ENCODE measurements at places on chromosomes 3 and 15. TPM values are rescaled to one million over a fixed set of nuclear protein-coding genes. Genes with fewer than 3 reads are reported as not detected.

The GHSR gene
- not detected for total RNA-seq

The ASB14 gene
- not detected for total RNA-seq

The EXD1 gene
- total RNA-seq, result not detected

GRCh38 chr3:120421926-120422325 is 28.9 kb downstream of the FSTL1 start:
- no peak for DNase-seq

The ANKRD34C gene
- total RNA-seq, result not detected

GRCh38 chr15:79442911-79443310 is 10.8 kb downstream of the MINAR1 start:
- no peak for DNase-seq

DNA sequence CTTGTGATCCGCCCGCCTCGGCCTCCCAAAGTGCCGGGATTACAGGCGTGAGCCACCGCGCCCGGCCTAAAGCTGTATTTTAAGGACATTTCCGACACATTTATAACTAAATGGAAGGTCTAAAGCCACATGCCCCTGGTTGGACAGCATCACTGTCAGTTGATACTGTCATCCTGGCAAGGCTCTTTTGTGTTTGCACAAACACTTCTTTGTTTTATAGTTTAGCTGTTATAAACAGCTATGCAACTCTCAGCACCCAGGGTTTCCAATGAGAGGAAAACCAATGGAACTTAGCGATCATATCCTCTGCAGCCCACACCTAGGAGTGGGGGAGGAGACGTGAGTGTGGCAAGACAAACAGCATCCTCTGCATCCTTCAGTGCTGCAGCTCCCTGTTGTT is 19.7 kb downstream of the NIPA1 start:
- no peak for DNase-seq

DNA sequence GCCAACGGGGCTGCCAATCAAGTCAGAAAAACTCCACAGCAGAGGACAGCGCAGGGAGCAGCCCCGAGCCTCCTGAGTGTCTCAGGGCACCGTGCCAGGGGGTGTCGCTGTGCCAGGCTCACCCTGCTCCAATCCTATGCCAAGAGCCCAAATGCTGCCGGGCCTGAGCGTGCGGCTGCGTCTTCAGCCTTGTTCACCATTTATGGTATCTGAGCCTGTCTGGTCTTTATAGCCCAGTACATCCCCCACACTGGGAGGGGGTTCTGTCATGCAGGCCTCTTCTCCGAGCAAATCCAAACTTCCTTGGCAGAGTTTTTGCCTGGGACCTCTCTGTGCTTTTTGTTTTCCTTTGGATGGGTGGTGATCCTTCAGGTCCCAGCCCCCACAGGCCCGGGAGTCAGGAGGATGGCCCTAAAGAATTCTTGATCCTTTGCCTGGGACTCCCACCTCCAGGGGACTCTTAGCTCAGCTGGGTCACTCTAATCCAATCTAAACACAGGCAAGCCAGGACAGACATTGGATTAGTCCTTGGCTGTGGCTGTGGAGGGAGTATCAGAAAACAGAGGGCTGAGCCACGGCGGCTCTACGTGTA is 135.1 kb upstream of the HACD2 start:
- no peak for DNase-seq

DNA sequence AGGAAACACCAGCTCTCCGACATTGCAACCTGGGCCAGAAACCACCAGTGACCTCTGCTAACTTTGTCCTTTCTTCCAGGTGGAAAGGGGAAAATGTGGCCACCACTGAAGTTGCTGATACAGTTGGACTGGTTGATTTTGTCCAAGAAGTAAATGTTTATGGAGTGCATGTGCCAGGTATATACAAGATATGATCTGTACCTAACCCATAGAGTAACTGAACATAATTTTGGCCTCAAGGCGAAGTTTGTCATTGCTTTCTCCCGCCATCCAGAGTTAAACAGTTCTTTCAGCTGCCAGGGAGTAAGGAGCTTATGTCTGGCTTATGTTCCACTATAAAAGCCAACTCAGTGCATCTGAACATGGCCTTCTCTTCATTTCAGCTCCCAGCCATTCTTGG is 36.7 kb downstream of the HDC start:
- DNase-seq, result no peak

- no peak for DNase-seq
Measured at GRCh38 chr15:47857776-47858167, 140.5 kb downstream of the SEMA6D start.

DNA sequence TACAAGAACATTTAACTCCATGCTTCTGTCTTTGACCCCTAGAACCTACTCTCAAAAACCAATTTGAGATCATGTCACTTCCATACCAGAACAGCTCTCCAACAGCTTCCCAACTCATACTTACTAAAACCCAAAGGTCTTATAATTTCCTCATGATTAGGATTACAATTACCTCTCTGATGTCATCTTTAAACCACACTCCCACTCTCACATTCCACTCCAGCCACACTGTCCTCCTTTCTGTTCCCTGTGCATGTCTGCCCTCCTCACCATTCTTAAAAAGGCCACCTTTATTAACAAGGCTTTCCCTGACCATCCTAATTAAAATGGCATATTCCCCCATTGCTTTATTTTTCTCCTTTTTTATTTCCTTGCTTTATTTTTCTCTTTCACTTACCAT is 18.9 kb downstream of the PHC3 start:
- no peak for DNase-seq

DNA sequence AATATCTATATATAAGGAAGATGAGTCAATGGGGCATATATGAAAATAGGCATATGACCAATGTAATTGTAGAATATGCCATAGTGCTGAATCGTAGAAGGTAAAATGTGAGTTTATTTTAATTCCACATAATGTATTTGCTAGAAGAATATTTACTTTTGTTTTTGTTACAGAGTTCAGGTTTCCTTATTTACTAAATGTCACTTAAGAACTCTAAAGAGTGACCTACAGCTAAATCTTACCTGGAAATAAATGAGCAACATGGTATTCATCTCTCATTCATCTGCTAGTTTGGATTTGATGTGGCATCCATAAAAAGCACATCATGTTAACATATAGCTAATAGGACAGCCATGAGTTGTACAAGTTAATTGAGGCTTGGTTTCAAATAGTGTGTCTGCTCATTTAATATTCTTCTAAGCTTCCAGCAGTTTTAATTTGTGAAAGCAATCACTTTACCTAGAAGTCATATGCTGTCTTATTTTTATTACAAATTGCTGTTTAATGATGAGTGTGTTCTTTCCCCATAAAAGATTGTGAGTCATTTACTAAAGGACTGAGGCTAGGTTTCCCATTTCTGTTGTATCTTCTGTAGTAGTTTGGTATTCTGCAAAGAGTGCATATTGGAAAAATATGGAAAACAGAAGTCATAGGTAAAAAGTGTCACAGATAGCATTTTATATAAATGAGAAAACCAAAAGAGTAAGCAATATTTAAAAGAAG is 222.1 kb upstream of the POU1F1 start:
- DNase-seq, result no peak

- DNase-seq, result no peak
Measured at GRCh38 chr3:112143251-112143650, 10.2 kb upstream of the GCSAM start.

DNA sequence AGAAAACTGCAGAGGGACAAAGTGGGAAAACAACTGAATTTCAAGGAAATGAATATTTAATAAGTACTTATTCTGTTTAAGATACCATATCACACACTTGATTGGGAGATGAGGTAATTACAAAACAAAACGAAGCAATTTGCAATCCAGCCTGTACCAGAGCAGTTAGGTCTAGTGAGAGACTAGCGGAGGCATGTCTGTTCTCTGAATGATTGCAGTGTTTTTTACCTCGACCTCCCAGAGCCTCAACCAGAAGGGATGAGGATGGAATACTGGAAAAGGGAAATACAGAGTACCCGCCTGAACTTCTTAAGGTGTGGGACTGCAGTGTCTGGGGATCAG is 59.5 kb downstream of the PIK3CB start:
- no peak for DNase-seq

The CPLX3 gene
- total RNA-seq, result not detected

DNA sequence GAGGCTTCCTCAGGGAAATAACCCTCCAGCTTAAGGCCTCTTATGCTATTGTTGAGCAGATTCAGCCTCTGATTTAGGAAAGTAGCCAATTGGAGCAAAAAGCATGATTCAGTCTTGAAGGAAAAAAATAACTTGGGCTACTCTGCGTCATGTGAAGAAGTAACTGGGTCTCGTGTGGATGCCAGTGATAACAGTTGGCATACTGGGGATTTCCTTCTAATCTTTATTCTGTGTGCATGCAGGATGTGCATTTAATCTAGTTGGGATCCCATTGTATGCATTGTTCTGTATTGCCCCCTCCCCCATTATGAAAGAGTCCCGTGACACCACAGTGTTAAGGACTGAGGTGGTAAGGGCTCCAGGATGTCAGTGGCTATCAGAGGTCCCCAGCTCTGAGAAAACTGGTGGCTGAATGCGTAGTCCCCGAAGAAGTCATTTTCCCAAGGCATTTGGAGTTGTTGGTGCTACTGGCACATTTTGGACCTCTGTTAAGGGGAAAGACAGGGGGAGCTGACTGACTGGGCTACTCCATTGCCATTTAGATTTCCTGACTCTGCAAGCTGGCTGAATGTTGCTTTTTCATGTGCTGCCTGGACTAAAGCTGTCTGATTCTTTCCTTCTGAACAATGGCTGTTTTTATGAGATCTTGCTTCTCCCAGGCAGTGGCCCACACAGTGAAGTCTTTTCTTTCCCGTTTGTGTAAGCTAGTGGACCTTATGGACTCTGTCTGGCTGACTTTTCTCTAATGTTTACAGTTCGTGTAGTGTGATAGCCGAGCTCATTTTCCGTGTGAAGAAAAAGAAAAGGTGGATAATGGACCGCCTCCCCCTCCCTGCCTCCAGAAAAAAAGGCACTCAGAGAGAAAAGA is 38.4 kb upstream of the TRAK1 start:
- peak; percentile 90 for DNase-seq

Data from pulmonary artery endothelial cell (primary cell).